Breast epithelium (tissue), 4 donors: ENCODE measurements at places on chromosomes 7 and 10. TPM values are rescaled to one million over a fixed set of nuclear protein-coding genes. Genes with fewer than 3 reads are reported as not detected.
A peak's percentile ranks its signal among the peaks of the same experiment; 100 is the strongest.

DNA sequence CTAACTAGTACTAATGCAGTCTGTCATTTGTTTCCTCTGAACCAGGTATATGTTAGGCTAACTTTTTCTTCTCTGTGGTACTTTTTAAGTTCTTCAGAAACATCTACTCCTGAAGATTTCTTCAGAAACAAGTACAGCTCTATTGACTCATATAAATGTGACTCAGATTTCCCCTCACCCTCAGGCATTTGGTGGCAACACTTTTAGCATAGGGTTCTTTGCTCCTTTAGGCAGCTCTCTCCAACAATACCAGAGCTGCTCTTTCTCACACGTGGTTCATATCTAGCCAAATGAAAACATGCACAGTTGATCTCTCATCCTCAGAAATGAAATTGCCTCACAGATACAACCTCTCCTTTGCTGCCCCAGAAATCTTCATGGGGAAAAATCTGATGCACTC is 939.8 kb downstream of the SORCS1 start:
- no peaks in the 10 kb centered on the region for H3K36me3 ChIP-seq
- no peak overlapping the region for H3K27ac ChIP-seq
- H3K4me1 ChIP-seq = no peaks in the 10 kb centered on the region
- no peak overlapping the region for H3K4me3 ChIP-seq
- no peaks in the 10 kb centered on the region for H3K27me3 ChIP-seq

Gene NKX1-2
- total RNA-seq = not detected

- H3K4me1 ChIP-seq = no peaks in the 10 kb centered on the region
- no peak overlapping the region for H3K4me3 ChIP-seq
- H3K27me3 ChIP-seq = no peaks in the 10 kb centered on the region
- DNase-seq = no peak
Measured at GRCh38 chr10:111556666-111557065, 479.8 kb downstream of the ADRA2A start.

- H3K4me1 ChIP-seq = no peaks in the 10 kb centered on the region
- H3K36me3 ChIP-seq = no peaks in the 10 kb centered on the region
- no peak overlapping the region for H3K27ac ChIP-seq
Measured at GRCh38 chr7:34060196-34060947, 155.0 kb downstream of the BMPER start.

- H3K27me3 ChIP-seq = no peaks in the 10 kb centered on the region
- DNase-seq = no peak
- H3K36me3 ChIP-seq = no peaks in the 10 kb centered on the region
Measured at GRCh38 chr7:41992881-41993867, 243.8 kb downstream of the GLI3 start.

- H3K36me3 ChIP-seq = no peaks in the 10 kb centered on the region
- no peaks in the 10 kb centered on the region for H3K4me1 ChIP-seq
- H3K4me3 ChIP-seq = no peak overlapping the region
- DNase-seq = no peak
Measured at GRCh38 chr7:117176206-117176605, 146.7 kb downstream of the WNT2 start.

Gene NXPH1
- total RNA-seq = not detected

Gene SSBP1
- 114 TPM for total RNA-seq

DNA sequence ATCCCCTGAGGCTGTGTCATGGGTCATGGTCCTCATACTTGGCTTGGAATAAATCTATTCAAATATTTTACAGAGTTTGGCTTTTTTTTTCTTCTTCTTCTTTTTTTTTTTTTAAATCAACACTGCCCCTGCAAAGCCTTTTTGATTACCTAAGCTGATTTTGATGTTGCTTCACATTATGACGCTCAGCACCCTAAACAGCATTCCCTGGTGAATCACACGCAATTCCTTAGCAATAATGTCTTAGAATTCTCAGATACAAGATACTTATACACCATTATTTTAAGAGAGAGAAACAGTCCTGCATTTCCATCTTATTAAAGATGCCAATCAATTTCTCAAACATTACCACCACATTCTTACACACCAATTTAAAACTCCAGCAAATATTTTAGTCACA is 323.7 kb upstream of the IGFBP3 start:
- DNase-seq = no peak
- H3K4me3 ChIP-seq = no peak overlapping the region
- no peaks in the 10 kb centered on the region for H3K36me3 ChIP-seq
- no peaks in the 10 kb centered on the region for H3K4me1 ChIP-seq
- no peak overlapping the region for H3K27ac ChIP-seq
- no peaks in the 10 kb centered on the region for H3K27me3 ChIP-seq

DNA sequence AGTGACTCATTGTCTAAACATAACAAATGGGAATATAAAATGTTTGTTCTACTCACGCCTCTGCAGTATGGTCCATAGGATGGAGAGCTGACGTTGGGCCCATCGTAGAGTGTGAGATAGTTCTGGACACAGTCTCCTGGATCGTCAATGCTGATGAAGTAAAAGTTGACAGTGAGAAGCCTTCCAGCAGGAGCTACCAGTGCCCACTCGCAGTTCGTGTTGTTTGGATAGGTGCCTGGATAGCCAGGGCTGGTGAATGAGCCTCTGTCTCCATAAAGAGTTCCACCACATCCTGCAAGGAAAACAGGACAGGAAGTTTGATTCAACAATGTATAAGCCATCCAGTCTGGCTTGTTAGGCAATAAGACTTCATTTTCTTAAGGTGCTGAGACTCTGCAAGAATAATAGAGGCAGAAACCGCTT is 79.6 kb downstream of the OR13A1 start:
- no peak overlapping the region for H3K27ac ChIP-seq
- H3K4me1 ChIP-seq = no peaks in the 10 kb centered on the region
- DNase-seq = no peak
- no peak overlapping the region for H3K4me3 ChIP-seq
- no peaks in the 10 kb centered on the region for H3K27me3 ChIP-seq

DNA sequence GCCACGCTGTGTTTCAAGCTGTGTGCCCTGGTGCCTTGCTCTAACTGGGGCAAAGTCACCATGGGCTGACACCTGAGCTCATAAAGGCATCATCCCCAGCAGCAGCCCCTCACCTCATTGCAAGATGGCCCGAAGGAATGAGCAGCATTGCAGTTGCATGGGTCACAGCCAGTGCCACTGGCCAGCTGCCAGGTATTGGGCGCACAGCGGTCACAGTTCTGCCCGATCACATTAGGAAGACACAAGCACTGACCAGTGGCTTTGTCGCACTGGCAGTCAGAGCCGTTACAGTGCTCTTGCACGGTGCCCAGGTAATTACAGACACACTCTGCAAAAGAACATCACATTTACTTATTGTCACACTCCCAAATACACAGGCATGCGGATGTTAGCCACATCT is 51.1 kb downstream of the LAMB1 start:
- peaks cover 7% of the 10 kb centered on the region for H3K4me1 ChIP-seq
- H3K27me3 ChIP-seq = no peaks in the 10 kb centered on the region
- H3K4me3 ChIP-seq = no peak overlapping the region
- peak overlapping the region; percentile 70 for H3K27ac ChIP-seq
- no peak for DNase-seq

Gene OR9A2
- 1.2 TPM for total RNA-seq

Gene PLXNA4
- 7.2 TPM for total RNA-seq

DNA sequence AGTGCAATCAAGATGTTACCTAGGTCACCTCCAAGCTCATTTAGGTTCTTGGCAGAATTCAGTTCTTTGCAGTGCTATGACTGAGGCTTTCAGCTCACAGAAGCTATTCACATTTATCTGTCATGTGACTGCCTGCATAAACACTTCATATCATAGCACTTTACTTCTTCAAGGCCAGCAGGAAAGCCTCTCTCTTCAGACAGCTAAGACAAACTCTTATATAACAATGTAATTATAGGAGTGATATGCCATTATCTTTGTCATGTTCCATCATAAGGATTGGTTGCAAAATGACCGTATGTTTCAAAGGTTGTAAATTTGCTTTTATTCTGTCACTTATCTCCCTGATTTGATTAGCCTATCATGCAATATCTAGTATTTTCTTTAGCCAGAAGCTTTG is 78.8 kb upstream of the TMEM196 start:
- no peaks in the 10 kb centered on the region for H3K4me1 ChIP-seq
- no peaks in the 10 kb centered on the region for H3K27me3 ChIP-seq
- H3K36me3 ChIP-seq = no peaks in the 10 kb centered on the region

Gene A1CF
- total RNA-seq = under 0.01 TPM

DNA sequence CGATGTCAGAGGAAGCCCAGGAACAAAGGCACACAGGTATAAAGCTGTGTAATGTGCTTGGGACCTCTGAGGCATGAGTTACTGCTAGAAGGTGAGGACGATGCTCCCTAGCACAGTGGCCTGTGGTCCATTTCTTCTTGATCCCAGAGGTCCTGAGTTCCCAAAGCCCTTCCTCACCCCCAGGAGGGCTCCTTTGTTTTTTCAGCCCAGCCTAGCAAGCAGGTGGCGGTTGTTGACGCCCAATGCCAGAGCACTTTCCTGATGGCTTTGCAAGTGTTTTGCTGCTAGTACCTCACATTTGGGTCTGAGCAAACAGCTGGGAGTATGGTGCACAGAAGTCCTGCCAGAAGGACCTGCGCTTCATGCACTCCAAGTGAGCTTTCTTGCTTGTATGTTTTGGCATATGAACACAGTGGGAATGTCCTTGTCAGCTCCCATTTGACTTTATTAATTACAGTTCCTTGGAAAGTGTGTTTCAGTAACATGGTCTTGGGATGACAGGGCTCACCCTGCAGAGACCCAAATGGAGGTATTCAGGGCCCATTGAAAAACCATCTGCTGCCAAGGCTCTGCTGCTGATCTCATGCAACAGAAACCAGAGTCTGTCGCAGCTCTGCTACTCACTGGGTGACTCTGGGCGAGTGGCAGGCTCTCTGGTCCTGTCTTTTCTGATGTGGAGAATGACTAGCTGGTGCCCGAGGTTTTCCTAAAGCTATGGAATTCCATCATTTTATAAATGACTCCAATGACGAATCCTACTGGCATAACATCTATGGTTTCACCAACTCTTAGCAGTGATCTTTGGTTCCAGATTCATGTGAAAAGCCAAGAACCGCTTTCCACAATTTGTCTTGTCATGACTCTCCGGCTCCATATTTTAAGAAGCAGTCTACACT is 134.9 kb downstream of the ARID5B start:
- DNase-seq = no peak
- peak overlapping the region; percentile 80 for H3K27ac ChIP-seq
- H3K27me3 ChIP-seq = no peaks in the 10 kb centered on the region
- H3K36me3 ChIP-seq = no peaks in the 10 kb centered on the region
- H3K4me3 ChIP-seq = no peak overlapping the region

GRCh38 chr10:105885495-105885894 is 1244.4 kb downstream of the SORCS3 start:
- no peak overlapping the region for H3K27ac ChIP-seq
- DNase-seq = no peak
- no peak overlapping the region for H3K4me3 ChIP-seq
- no peaks in the 10 kb centered on the region for H3K4me1 ChIP-seq
- H3K36me3 ChIP-seq = no peaks in the 10 kb centered on the region
- no peaks in the 10 kb centered on the region for H3K27me3 ChIP-seq

GRCh38 chr10:1347525-1347924 is 291.3 kb downstream of the WDR37 start:
- peaks cover 6% of the 10 kb centered on the region for H3K27me3 ChIP-seq
- H3K4me3 ChIP-seq = no peak overlapping the region
- DNase-seq = no peak
- no peak overlapping the region for H3K27ac ChIP-seq
- no peaks in the 10 kb centered on the region for H3K4me1 ChIP-seq

DNA sequence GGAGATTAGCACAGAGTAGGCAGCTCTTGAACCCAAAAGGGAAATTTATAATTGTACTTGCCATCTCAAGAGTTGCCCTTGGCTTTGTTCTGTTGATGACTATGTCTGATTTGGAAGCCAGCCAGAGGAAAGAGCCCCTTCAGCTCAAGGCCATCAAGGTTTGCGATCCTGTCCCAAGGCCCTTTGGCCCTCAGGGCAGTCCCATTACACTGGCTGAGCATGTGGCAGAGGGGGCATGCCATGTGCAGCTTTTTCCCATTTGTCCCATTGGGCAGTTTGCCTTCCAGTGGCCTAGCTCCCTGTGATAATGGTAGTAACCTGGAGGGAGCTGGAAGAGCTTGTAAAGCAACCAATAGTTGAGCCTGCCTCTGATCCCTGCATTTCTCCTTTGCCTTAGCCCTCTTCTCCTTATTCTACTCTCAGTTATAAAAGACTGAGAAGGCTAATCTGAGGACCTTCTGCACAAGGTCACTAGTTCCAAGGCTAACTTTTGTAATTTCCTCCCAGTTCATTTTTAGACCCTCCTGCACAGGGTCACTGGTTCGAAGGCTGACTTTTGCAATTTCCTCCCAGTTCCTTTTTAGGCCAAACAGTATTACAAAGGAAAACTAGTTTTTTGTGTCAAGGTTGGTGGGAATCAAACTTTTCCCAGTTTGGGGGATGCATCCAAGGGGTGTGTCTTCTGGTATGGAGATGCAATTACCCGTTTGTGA is 31.0 kb upstream of the ARHGAP12 start:
- H3K4me3 ChIP-seq = no peak overlapping the region
- H3K36me3 ChIP-seq = no peaks in the 10 kb centered on the region
- no peak for DNase-seq
- no peaks in the 10 kb centered on the region for H3K27me3 ChIP-seq
- H3K27ac ChIP-seq = no peak overlapping the region

- H3K4me1 ChIP-seq = no peaks in the 10 kb centered on the region
- H3K4me3 ChIP-seq = no peak overlapping the region
- no peak overlapping the region for H3K27ac ChIP-seq
- H3K36me3 ChIP-seq = no peaks in the 10 kb centered on the region
- H3K27me3 ChIP-seq = no peaks in the 10 kb centered on the region
- DNase-seq = no peak
Measured at GRCh38 chr7:136309407-136309806, 332.2 kb upstream of the MTPN start.

DNA sequence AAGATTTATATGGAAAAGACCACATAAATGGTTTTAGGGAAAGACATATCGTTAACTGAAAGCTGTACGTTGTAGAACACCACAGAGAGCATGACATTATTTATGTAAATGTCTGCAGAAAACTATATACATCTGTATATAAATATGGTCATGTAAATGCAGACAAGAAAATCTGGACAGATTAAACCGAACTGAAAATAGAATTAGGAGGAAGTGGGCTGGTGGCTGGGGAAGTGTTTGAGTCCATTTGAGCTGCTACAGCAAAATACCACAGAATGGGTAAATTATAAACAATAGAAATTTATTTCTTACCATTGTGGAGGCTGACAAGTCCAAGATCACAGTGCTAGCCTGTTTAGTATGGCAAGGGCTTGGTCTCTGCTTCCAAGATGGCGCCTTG is 56.3 kb upstream of the USP6NL start:
- H3K27me3 ChIP-seq = no peaks in the 10 kb centered on the region
- no peaks in the 10 kb centered on the region for H3K4me1 ChIP-seq
- no peak overlapping the region for H3K4me3 ChIP-seq
- no peak overlapping the region for H3K27ac ChIP-seq

GRCh38 chr7:31420948-31421347 is 80.4 kb upstream of the NEUROD6 start:
- DNase-seq = no peak
- no peaks in the 10 kb centered on the region for H3K36me3 ChIP-seq
- H3K4me1 ChIP-seq = no peaks in the 10 kb centered on the region
- H3K4me3 ChIP-seq = no peak overlapping the region
- H3K27me3 ChIP-seq = no peaks in the 10 kb centered on the region
- H3K27ac ChIP-seq = peak overlapping the region; percentile 61

Gene CUZD1
- 1.8 TPM for total RNA-seq

DNA sequence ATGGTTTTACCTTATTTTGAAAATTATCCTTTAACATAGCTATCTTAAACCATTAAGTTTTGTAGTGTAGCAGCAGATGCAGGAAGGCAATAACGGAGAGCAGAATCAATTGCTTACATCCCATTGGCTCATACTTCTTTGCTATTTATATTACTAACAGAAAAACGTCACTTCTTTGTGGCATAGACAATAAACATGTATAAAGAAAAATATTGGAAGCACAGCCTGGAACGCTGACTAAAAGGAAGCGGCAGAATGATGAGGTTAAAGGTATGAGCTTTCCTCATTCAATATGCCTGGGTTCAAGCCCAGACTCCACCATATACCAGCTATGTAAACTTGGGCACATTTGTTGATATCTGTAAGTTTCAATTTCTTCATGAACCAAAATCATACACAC is 24.0 kb upstream of the BMPER start:
- no peak overlapping the region for H3K27ac ChIP-seq
- no peaks in the 10 kb centered on the region for H3K27me3 ChIP-seq
- DNase-seq = no peak
